ENCODE measurements at places on chromosomes 6 and 20.

- DNase-seq = no peak
These were observed 23.6 kb downstream of the DDX43 start for GRCh38 chr6:73418081-73418741.

GRCh38 chr6:20722455-20722854 lies 188.2 kb downstream of the CDKAL1 start:
- DNase-seq = no peak

DNA sequence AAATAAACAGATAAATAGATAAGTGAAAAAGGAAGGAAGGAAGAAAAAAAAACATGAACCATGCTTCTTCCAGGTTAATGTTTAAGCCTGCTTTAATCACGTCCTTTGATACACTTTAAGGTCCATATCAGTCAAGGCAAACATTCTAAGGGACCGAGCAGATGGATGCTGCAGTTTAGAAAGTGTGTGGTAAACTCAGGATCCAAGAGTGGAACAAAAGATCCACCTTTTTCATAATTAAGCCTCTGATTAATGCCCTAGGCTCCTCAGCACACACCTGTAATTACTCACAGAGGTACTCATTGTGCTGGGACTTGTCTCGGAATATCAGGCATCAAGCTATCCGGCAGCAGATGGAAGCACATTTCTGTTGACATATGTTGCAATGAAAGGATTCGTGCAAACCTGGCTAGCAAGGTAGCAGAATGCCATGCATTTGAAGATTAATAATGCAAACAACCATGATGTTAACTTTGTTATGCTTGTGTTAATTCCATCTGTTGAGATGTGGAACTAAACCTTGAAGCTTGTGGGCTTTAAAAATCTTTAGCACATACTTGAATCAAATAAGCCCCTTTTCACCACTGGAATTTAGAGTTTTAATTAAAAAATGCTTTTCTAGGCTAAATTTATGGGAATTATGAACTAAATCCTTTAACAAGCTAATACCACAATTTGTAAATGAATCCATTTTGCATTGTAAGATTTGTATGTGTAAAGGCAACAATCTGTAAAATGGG lies 163.7 kb downstream of the RALGAPA2 start:
- DNase-seq = no peak

DNA sequence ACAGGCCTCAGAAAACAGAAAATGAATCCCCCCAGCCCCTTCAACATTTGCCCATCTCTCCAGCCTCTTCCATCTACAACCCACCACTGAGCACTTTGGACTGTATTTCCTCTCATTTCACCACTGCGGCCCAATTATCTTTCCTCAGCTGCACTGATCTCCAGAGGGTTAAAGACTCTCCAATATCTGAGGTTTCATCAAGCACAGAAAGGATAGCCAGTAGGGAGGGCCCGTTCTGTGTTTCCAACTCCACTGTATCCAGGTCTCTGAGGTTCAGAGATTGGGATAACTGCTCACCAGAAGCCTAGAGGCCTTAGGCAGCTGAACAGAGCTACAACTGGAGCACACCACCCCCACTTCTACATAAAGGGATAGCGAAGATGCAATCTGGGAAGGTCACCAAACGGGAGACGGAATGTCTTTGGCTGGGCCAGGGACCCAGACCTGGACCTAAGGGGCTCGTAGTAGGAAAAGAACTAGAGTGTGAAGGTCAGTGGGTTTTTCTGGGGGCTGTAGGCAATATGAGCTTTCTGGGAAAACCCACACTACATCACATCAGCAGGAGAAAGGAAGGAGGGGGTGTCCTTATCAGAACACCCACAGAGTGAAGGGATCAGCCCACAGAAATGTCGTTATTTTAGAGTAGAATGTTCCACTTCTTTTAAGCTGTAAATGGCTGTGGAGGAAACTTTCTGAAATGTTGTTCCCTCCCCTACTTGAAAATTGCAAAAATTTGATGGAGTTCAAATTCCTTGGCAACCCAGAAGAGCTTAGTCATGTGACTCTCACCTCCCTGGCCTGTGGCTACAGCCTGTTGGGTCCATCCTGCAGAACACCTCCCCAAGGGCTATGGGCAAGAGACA lies 7.3 kb downstream of the KCNK5 start:
- DNase-seq = no peak

DNA sequence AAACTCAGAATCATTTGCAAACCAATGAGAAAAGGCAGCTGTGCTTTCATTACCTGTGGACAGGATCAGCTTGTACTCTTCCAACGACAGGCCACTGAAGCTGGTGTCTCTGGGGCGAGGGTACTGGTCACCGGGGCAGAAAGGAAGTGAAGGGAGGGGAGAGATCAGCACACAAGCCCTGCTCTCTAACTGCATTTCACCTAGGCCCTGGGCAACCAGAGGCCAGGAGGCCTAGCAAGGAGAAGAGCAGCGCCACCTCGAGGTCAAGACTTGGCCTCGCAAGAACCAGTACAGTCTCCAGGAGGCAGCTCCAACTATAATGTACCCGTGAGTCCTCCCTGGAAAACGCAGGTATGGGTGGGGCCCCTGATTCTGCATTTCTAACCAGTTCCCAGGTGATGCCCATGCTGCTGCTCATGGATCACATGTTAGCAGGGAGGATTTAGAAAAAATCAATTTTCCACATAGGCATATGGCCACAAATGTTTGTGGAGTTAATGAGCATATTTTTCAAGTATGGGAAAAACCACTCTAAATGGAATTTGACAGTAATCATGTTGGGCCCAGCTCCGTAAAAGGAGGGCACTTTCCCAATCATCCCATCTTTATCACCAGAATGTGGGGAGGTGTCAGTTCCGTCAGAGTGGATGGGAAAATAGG lies 11.0 kb downstream of the UQCC2 start:
- DNase-seq = peak; percentile 70

- DNase-seq = no peak
These were observed 4.0 kb downstream of the ZSWIM3 start for GRCh38 chr20:45861221-45862075.

DNA sequence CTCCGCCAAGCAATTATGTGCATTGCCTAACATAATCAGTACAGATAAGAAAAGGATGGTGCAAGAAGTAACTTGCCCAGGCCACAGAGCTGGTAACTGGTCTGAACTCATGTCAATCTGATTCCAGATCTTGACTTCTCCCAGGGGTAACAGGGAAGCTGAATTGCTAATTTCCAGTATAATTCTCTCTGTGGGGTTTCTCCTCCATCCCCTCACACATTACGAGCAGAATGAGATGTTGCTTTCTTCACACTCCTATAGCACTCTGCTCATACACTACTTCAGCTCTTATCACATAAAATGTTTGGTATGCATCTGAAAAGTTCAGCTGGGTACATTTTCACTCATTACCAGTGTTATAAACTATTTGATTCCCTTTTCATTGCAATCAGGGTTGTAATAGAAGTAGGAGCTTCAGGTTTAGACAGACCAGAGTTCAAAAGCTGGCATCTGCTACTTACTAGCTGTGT lies 24.0 kb upstream of the LRRC1 start:
- no peak for DNase-seq
